ENCODE measurements at places on chromosomes 6 and 20. TPM values are rescaled to one million over a fixed set of nuclear protein-coding genes. Genes with fewer than 3 reads are reported as not detected.

Gene TRIM31
- not detected for total RNA-seq

Gene FILIP1
- total RNA-seq, result 16.2 TPM

Gene CMTR1
- total RNA-seq, result 60.6 TPM

Gene GSTA2
- total RNA-seq, result not detected

Gene STX11
- 4.5 TPM for total RNA-seq

Gene CFAP61
- not detected for total RNA-seq
